ENCODE measurements at places on chromosomes 2 and 18.

- DNase-seq: peak; percentile 13
Observed at GRCh38 chr2:140892911-140893637, 1237.7 kb downstream of the LRP1B start.

GRCh38 chr2:45570671-45571334 lies 40.3 kb downstream of the SRBD1 start:
- peak; percentile 24 for DNase-seq

DNA sequence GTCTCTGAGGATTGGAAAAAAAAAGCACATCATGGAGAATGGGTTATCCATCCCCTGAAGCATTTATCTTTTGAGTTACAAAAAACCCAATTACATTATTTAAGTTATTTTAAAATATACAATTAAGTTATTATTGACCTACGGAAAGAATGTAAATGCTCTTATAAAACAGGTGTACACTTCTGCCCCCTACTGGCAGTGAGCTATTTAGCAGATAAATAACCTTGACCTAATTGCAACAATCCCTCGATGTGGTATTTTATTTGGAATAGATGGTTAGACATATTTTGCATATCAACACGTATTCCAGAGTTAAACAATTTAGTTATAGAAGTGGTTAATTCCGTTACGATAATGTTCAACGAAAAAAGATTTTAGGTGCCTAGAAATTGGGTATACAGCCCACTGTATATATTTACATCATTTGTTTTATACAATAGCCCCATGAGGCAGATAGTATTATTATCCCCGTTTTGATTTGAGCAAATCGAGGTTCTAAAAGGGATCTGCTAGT lies 9.1 kb upstream of the DAW1 start:
- DNase-seq: peak; percentile 65

GRCh38 chr2:197498937-197499593 lies 575 bp downstream of the HSPD1 start:
- DNase-seq: peak; percentile 66

DNA sequence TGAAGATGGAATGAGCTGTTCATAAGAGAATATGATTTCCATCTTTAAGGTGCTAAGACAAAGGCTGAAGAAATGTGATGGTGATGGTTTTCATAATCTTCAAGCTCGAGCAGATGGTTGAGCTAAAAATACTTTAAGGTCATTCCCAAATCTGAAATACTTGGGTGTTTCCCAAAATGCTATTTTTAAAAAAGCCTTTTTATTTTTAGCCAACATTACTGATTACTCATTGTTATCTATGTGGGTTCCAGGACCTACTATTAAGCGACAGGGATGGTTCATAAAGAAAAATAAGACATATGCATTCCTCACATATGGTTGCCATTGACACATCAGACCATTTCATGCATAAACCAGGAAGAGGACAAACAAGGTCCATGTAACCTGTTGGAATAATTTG lies 298.5 kb downstream of the PLCL1 start:
- DNase-seq: no peak

DNA sequence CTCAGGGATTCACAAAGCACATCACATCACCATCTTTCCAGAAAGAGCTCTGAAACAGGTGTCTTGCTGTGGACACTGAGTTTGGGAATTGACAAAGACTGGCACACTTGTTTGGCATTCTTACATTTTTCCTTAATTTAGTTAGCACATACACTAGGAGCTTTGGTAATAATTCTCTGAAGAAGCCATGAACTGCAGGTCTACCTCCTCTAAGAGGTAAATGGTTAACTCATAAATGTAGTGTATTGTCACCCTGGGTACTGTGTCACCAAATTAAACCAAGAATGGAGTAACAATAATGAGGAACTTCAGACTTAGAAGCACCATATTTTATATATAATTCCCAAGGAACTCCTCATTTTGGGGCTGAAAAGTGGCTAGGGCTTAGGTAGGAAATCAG lies 22.6 kb downstream of the EIF4E2 start:
- DNase-seq: no peak

GRCh38 chr2:18362696-18363095 lies 197.8 kb downstream of the RDH14 start:
- DNase-seq: peak; percentile 89
